ENCODE measurements at places on chromosomes 3 and 15.

DNA sequence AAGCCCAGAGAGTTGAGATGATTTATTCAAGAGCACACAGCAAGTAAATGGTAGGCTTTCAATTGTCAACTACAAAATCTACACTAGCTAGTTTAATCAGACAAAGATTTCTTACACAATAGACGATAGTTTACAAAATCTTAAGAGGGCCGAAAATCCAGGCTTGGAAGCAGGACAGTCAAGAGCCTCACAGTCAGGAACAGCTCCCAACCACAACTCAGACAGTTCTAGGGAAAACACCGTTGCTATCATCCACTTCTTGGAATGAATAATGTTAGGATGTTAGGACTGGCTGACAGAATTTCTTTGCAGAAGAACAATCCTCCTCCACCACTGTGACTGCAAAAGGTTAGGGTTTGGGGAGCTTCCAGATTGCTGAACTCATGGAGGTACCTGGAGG, 290.8 kb upstream of the ZPLD1 start:
- DNase-seq = no peak

- DNase-seq = no peak
Observed at GRCh38 chr3:153652076-153652475, 469.1 kb upstream of the ARHGEF26 start.

DNA sequence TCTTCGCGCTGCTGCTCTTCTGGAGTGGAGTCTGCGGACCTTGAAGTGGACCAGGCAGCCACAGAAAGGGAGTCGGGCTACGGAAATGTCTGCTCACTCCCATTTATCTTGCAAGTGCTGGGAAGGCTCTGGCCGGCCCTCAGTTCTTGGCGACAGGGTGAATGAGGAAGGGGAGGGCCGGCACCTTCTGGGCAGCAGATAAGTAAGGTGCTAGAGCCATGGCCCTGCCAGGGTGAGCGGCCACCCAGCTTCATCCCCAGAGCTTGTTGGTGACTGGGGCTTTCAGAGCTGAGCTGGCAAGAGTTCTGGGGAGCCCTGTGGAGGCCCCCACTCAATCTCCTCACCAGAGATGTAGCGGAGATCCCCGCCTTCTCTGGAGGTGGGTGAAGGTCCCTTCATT, 103.5 kb downstream of the ASB7 start:
- no peak for DNase-seq

DNA sequence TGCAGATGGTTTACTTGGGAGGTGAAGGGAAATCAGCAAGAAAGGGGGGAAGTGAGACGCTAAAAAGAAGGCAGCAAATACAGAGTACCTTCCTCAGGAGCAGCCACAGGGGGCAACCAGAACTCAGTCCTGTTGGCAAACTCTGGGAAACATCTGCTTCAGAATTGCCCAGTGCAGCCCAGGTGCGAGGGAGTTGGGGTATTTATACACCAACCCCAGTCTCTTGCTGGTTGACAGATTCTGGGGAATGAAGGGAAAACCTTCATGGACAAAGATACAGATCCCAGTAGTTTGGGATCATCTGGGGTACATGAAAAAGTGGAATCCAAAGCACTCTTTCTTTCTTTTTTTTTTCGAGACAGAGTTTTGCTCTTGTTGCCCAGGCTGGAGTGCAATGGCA, 25.3 kb upstream of the PGPEP1L start:
- DNase-seq = no peak

GRCh38 chr3:172121981-172122380, 82.6 kb downstream of the FNDC3B start:
- DNase-seq = no peak

GRCh38 chr3:118842147-118842863, 192.3 kb downstream of the IGSF11 start:
- DNase-seq = no peak

- DNase-seq = peak; percentile 81
Observed at GRCh38 chr15:89893696-89894447, at the start of gene AP3S2. Gene AP3S2, minus strand, starts transcription at chr15:89893994. Its CDS starts 45 bp downstream, at chr15:89893949.

- no peak for DNase-seq
Observed at GRCh38 chr15:70956201-70956995, 63.8 kb downstream of the LRRC49 start.

GRCh38 chr3:27559835-27560234, 75.7 kb upstream of the SLC4A7 start:
- DNase-seq = no peak

DNA sequence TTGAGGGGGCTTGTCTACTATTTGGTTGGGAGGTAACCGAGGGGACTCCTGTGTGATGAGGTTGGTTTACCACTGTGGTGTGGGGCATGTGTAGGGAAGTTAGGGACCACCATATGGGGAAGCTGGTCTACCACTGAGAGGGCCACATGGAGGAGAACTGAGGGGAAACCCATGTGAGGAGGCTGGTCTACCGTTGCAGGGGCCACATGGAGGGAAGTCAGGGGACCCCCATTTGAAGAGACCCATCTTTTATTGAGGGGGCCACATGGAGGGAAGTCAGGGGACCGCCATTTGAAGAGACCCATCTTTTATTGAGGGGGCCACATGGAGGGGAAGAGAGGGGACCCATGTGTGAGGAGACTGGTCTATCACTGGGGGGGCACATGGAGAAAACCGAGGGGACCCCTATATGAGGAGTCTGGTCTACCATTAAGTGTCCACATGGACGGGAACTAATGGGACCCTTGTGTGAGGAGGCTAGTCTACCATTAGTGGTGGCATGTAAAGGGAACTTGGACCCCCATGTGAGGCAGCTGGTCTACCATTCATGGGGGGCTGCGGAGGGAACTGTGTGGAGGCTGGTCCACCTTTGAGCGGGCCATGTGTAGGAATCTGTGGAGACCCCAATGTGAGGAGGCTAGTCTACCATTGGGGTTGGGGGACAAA, 165.5 kb downstream of the FBLN2 start:
- DNase-seq = no peak

DNA sequence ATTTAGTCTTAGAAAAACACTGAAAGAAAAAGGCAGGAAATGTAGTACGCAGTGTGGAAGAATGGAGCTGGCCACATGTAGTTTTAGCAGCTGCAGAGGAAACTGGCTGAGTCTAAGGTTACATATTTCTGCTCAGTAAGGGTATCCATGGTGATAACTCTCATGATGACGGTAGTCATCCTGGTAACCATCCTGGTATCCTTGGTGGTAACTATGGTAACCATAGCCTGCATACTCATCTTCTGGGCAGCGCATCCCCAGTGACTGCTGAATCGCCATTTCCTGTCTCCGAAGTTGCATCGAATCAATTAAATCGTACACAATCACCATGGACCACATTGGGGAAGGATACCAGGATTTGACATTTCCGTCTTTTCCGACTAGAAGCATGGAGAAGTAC, 35.7 kb downstream of the CCDC80 start:
- no peak for DNase-seq

DNA sequence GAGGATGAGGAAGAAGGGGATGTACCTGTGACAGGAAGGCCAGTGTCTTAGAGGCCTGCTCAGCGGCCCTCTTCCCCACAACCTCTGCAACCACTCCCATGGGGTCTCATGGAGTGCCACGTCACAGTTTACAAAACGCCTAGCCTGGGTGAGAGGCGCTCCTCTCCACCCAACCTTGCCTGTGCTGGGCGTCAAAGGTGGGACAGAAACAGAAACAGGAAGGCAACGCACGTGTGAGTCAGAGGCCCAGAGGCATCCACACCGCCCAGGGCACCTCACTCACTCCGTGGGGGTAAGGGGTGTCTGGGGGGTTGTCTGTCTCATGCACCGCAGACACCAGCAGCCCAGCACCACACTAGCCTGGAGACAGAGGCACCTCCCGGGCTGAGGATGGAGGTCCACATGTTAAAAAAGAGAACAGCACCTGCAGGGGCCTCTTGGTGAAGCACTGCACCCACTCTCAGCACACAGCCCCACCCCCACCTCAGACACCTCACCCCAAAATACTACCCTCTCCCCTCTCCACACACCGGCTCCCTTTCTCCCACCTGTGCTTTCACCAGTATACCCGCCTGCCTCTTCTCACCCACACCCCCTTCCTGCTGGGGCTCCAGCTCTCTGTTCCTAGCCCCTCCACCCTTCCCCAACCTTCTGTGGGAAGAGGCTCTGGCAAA, 4.7 kb upstream of the CALML4 start:
- DNase-seq = no peak

- no peak for DNase-seq
Observed at GRCh38 chr3:48129921-48130320, 58.3 kb downstream of the CDC25A start.

DNA sequence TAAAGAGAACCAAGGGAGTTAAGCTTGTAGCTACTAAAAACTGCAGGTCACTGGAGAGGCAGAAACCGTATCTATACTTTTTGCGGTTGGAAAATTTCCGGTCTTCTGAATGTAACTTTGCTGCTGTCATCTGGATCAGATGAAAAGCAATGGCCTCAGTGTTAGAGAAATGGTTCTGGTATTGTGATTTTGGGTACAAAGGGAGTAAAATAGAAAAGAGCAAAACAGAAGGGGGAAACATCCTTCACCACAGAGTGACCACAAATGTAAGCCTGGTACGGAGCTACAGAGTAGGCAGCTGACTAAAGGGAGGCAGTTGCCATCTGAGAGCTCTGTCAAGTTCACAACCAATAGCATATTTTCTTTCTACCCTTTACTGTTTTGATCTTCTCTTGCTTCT, 5.6 kb downstream of the CD96 start:
- no peak for DNase-seq

- no peak for DNase-seq
Observed at GRCh38 chr3:134007819-134008218, 21.9 kb downstream of the SLCO2A1 start.

DNA sequence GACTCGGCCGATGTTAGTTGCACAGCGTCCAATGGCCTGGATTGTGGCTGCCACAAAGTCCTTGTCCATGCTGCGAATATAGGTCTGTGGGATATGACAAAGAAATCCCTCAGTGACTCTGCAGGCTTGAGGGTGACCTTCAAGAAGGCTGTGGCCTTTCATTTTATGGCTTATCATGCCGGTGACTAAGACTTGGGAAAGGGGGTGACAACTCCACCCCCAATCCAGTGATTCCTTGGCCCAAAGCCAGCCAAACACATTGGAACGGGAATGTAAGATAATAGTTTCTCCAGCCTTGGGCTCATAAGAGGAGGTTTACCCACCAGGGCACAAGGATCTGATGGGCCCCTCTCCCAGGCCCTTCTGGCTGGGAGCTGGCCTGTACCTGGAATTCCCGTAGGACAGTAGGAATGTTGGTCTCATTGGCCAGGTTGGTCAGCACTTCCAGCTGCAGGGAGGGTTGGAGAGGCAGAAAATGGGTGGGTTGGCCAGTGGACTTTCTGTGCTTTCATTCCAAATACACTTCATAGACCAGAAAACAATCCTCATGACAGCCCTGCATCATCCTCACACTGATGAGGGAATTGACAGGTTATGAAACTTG, 30.7 kb upstream of the CPEB1 start:
- no peak for DNase-seq

DNA sequence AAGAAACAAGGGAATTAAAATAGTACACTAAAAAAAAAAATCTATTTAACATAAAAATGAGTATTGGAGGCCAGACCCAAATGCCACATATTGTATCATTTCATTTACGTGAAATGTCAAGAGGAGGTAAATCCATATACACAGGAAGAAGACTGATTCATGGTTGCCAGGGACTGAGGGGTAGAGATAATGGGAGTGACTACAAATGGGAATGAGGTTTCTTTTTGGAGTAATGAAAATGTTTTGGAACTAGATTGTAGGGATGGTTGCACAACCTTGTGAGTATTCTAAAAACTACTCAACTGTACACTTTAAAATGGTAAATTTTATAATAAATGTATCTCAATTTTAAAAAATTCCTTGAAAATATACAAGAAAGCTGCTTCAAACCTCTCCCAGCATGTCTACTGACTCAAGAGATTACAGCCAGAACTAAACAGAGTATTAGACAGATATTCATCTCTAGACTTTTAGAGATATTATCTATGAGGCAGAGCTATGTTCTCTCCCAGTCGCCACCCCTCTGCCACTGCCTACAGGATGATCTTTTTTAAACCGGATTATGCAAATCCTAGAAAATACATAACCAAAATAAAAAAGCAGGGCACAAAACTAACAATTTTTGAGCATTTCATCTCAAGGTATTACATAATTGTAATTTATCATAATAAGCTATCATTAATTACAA, 6.2 kb downstream of the HLTF start:
- DNase-seq = no peak

GRCh38 chr15:70379938-70380883, 282.5 kb upstream of the TLE3 start:
- no peak for DNase-seq

DNA sequence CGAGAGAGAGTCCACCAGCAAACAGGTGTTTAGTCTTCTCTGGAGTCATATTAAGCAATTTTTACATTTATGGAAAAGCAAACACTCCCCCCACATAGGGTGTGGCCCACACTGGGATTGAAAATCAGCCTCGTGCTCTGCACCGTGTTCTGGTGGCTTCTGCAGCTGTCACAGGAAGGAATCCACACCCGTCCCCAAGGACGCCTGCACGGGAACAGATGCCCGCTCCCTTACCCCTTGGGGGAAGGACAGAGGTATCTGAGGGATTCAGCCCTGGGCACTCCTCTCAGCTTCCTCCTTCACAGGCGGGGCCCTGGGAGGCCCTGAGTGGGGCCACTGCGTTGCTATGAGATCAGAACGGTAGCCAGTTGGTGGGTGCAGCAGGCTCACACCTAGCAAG, 27.8 kb downstream of the LIPC start:
- DNase-seq = no peak

- no peak for DNase-seq
Observed at GRCh38 chr3:169699070-169699469, 35.6 kb upstream of the MECOM start.
